Glomerular endothelial cell (primary cell): ENCODE measurements at places on chromosomes 16 and 17. TPM values are rescaled to one million over a fixed set of nuclear protein-coding genes. Genes with fewer than 3 reads are reported as not detected.

RBL2 gene
- 35.8 and 40.6 TPM in 2 replicates for total RNA-seq

GP2 gene
- total RNA-seq = not detected in 2 replicates

- DNase-seq = no peak
Observed at GRCh38 chr17:61415374-61416210, 15.9 kb downstream of the TBX2 start.

GRCh38 chr17:16954521-16954920 lies 17.4 kb downstream of the TNFRSF13B start:
- no peak for DNase-seq

SNAI3 gene
- 0.12 TPM in 1 of 2 replicates, not detected in the other for total RNA-seq
